ENCODE measurements at places on chromosomes 3 and 15. TPM values are rescaled to one million over a fixed set of nuclear protein-coding genes. Genes with fewer than 3 reads are reported as not detected.

DNA sequence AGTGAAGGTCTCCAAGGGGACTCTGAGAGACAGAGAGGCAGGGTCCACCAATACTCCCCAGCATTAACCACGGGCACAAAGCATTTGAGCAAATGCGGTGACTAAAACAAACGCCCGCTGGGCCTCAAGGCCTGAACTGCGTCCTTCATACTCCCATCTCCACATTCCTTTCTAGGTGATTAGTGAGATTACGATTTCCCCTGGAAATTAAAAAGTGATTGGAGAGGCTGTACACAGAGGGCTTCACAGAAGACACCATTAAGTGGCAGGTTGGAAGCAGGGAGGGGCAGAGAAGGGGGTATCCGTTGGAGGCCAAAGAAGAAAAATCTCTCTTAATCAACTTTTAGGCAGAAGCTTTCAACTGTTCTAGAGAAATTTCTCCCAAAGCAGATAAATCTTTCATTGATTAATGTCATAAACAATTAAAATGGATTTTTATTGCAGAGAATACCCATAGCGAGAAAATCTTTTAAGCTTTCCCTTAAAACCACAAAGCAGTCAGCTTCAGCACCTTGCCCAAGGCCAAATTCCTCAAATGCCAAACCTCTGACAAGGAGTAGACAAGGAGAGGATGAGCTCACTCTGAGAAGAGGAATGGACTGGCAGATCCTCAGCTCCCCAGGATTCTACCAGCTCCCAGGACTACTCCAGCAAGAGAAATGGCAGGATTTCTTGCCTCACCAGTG is 38.2 kb downstream of the MB21D2 start:
- peak; percentile 92 for DNase-seq

DNA sequence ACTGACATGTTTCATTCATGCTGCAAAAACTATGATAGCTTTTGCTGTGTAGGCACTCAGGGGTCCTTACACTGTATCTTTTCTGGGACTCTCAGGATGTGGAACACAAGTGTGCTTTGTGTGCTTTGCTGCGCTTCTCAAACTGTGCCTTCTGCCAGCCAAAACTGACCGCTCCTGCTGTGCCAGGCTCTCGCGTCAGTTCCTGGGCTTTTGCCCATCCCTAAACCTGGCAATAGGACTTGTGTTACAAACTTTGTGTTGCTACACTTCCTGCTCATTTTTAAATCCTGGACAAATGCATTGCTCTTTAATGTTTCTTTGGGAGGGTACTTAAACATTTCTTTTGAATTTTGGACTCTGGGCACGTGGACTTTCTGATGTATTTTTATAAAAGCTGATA is 60.3 kb downstream of the DIPK2A start:
- DNase-seq: no peak

Gene TICRR
- total RNA-seq: 20.5 TPM

- peak; percentile 20 for DNase-seq
Observed at GRCh38 chr3:24185738-24186384, 240.8 kb downstream of the NR1D2 start.

Gene NDUFB4
- 208 TPM for total RNA-seq

DNA sequence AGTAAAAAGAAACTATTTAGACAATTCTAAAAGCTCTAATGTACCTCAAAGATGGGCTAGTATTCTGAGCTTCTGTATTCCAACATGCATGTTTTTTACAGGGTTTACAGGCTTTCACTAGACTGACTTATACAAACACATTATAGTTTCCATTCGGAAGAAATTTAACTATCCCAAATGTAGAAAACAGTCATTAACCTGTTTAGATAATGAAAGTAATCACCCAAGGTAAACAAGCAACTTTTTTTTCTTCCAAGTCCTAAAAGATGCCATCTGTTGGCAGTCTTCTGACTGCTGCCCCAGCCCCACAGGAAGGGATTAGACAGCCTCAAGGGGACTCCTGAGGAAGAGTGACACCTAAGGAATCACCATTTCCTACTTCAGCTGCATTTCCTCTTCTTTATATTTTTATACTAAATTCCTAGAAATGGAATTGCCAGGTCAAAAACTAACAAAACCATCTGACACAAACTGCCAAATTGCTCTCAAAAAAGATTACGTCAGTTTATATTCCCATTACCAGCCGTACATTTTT is 25.5 kb downstream of the SIN3A start:
- DNase-seq: no peak

Gene PLSCR5
- total RNA-seq: not detected

DNA sequence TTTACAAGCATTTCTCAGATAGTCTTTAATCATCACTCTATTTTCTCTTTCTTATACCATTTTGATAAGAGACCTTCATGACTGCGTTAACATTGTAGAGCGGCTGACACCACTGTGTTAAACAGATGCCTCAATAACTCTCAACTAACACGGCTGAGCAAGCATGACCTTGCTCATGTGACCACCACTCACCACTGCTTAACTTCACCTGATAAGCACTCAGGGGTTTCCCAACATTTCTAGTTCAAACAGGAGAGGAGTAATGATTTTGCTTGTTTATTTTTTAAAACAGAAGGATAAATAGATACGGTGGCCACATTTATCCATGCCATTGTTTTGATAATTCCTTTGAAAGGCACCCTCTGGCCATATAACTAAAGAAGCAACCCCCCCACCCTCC is 37.7 kb upstream of the TMEM45A start:
- DNase-seq: no peak

Gene OR5K2
- not detected for total RNA-seq

DNA sequence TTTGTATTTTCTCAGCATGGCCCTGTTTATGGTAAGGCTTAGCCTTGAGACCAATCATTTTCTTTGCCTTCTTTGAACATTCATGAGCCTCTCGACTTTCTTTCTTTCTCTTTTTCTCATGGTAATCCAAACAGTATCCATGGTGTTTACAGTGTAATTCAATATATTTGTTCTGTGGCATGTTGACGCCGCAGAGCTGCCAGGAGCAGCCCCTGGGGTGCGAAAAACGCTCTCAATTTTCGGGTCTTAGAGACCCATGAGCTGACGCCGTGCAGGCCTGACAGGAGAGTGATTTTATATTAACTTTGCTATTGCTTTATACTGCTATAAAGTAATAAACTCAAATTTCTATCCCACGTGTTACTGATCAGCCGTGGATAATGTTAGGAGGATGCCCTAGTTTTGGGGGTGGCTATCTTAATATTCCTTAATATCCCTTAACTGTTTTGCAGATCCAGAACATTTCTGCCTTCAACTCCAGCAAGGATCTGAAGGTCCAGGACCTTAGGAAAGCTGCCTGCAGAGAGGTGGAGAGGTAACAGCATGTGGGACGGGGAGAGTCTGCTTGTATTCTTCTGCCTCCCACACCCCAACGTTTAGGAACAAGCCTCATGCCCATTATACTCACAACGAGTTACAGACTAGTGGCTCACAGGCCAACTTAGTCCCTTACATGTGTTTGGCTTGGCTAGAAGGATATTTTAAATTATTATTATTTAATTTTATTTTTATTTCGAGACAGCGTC is 29.3 kb upstream of the MYO1E start:
- DNase-seq: no peak

Gene CCR9
- total RNA-seq: not detected

DNA sequence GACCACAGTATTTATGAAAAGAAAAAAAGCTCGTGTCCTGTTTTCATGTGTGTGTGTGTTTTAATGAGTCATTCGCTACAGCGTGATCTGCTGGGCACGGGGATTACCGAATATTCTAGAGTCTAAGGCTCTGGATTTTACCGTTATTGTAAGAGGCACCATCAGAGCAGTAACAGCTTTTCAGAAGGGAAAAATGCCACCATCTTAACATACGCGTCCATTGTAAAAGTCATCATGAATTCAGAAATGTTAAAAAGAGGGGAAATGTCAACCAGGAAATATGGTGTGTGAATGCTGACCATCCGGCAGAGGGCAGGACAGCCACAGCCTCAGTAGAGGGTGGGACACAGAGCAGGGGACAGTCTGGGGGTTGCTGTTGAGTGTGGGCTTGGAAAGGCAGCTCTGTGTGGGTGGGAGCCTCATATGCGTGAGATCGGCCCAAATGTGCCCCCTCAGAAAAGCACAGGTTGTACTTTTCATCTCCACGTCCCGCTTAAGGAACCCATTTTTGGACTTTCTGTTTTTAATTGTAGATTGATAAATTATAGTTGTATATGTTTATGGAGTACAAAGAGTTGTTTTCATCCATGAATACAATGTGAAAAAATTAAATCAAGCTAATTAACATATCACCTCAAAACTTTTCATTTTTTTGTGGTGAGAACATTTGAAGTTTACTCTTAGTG is 69.6 kb downstream of the ASB7 start:
- DNase-seq: peak; percentile 30

DNA sequence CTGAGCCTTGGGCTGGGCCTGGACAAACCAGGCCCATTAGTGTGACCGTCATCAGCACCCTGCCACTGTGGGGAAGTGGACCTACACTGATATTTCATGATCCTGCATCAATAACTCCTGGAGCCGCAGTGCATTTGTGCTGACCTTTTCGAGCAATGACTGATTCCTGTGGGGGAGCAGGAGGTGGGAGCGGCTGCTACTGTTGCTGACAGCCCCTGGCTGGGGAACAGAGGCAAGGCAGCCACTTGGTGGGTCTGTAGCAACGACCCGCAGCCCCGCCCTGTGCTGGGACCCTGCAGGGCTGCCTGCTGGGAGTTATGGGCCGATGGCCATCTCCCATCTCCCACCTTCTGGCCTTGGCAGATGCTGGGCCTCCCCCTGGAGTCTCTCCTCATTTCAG is 42.1 kb downstream of the CCDC33 start:
- no peak for DNase-seq

DNA sequence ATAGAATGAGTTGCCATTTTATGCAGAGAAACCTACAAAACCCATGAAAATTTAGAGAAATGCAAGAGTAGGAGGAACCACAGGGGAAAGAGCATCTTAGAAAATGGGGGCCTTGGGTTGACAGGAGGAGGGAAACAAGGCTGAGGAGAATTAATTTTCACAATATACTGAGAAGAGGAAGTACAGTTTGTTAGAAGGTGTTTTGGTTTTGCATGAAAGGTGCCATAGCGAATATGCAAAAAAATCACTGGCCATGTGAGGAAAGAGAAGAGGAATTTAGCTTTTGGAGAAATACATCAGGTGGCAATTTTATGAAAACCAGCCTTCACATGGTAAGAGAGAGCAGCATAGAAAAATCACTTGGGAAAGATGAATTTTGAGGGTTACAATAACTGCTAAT is 413.9 kb upstream of the C2CD4B start:
- DNase-seq: no peak

Gene ZNF609
- 47.2 TPM for total RNA-seq

DNA sequence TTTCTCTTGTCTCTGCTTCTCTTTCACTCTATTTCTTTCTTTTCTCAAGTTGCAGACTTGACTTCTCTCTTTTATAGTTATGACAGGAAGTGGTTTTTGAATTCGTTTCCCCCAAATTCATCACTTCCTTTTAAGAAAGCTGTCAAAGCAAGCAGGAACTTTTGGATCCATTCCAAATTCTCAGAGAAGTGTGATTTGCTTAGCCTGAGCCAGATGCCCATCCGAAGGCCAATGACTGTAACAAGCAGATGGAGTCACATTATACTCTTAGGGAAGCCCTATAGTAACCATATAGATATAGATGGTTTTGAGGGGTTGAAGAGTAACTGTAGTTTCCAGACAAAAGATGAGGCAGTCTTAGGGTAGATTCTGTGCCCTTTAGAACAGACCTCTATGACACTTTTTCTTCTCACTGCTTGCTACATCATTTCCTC is 592.0 kb upstream of the KCNMB2 start:
- no peak for DNase-seq

DNA sequence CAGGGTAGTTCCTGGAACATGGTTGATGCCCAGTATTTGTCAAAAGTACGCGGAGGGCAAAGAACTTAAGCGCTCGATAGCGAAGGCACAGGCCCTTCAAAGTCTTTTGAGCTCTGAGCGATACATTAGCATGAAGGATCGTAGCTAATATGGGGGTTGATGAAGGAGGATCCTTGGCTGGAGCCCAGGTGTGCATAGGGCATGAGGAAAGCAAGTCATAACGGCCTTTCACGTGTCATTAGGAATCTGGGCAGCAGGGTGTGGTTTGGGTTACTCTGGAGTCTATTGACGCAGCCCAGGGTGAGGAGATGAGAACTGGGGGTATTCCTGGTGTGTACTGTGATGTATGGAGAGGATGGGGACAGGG is 31.7 kb downstream of the SPINK8 start:
- DNase-seq: no peak

DNA sequence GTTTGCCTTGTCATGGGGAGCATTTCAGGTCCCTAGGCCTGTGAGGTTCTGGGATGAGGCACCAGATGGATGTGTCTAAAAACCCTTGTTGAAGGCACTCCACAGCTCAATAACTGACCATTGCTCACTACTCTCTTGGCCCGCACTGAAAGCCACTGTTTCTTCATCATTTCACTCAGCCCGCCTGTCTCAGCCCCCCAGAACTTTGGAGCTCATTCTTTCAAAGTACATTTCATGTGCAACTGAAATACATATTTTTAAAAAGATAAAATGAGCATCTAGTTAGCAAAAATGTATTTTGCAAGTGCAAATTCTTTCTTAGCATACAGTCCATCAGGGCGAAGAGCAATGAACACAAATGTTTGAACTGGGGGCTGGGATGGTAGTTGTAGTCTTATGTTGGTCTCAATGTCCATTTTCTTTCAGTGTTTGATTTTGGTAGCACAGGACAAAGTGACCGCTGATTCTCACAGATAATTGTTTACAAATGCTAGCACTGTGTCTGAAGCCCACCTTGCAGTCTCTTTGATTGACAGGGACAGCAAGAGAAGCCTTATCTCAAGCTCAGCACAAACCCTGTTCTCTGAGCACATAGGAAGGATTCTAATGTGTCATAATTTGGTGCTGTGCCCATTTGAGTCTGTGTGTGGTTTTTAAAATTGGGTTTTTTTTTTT is 19.6 kb downstream of the HEMK1 start:
- no peak for DNase-seq

DNA sequence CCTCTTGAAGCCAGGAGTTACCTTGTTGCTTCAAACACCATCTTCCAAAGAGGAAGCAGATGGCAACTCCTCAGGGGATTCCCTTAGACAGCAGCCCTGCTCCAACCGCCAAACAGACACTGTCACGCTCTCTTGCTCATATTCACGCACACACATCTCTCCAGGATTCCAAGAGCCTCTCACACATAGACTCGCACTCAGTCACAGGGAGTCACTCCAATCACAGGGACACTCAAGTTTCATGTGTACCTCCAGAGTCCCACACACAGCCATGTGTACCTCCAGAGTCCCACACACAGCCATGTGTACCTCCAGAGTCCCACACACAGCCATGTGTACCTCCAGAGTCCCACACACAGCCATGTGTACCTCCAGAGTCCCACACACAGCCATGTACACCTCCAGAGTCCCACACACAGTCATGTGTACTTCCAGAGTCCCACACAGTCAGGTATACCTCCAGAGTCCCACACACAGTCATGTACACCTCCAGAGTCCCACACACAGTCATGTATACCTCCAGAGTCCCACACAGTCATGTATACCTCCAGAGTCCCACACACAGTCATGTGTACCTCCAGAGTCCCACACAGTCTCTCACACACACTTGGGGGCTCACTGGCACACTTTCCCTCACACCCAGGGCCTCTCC is 6.1 kb downstream of the VWA5B2 start:
- no peak for DNase-seq

GRCh38 chr15:78276064-78276943 is 11.9 kb downstream of the DNAJA4 start:
- DNase-seq: no peak

Gene CD200R1L
- not detected for total RNA-seq

Gene CEP97
- 17.4 TPM for total RNA-seq

Gene DAPK2
- 10.2 TPM for total RNA-seq

Gene MOBP
- not detected for total RNA-seq

- DNase-seq: no peak
Observed at GRCh38 chr3:69091389-69092029, 6.8 kb downstream of the ARL6IP5 start.

Gene FAM227B
- total RNA-seq: 1.2 TPM

Gene GOLGA8J
- 0.44 TPM for total RNA-seq
